ENCODE measurements at places on chromosomes 4 and X. TPM values are rescaled to one million over a fixed set of nuclear protein-coding genes. Genes with fewer than 3 reads are reported as not detected.

HDAC6 gene
- 14.7 TPM for total RNA-seq

CSAG2 gene
- total RNA-seq: not detected

PRKG2 gene
- total RNA-seq: 2.0 TPM

PLK4 gene
- total RNA-seq: 15.1 TPM

ZNF518B gene
- total RNA-seq: 56.8 TPM

DCAF8L2 gene
- total RNA-seq: not detected

TCEAL6 gene
- total RNA-seq: not detected

ANOS1 gene
- under 0.01 TPM for total RNA-seq

GRCh38 chr4:52588097-52588496, 71.0 kb downstream of the USP46 start:
- peak; percentile 13 for DNase-seq

DNA sequence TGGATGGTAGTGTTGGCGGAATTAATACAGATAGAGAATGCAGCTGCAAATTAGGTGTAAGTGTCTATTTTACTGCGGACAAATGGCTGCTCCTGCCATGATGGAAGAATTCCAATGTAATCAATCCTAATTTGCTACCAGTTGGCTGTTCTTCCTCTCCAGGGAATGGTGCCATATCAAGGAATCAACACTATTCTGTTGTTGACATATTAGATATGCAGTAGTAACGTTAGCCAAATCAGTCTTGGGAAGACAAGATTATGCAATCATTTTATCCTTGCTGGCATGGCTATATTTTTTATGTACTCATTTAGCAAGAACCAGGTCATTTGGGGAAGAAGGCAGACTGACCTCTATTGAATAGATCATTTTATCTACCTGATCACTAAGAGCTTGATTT, 271.2 kb upstream of the AGA start:
- DNase-seq: no peak

DNA sequence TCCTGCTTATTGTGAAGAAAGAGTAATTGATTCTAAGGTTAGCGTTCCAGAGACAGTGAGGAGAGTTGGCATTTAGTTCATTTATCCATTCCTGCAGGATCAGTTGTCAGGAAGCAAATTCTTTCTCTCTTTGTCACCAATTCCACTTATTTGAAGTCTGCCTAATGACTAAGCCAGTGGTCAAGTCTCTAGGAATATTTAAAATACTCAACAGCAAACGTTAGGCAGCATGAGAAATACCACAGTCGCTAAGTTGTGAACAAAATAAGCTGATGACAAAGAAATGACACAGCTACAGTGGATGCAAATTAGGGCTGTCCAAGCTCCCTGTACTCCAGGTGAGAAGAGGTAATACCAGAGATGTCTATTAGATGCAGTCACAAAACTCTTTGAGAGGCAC, 6.6 kb upstream of the MAGEB17 start:
- DNase-seq: peak; percentile 88

- peak; percentile 2 for DNase-seq
These were observed 4.8 kb downstream of the FRMPD3 start for GRCh38 chrX:107454302-107454701.

DNA sequence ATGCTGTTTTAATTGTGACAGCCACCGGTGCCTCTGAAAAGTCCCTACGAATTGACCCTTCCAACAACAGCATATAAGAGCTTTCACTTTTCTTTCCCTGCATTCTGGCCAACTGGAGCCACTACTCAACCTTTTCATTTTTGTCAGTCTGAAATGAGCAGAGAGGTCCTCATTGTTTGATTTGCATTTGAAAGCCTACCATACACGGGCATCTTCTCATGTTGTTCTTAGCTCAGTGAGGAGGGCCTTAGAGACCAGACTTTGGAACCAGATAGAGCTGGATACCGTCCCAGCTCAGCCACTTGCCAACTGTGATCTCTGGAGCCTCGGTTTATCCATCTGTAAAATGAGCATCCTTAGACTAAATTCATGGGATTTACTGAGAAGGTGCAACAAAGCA, 16.9 kb upstream of the TMSB4X start:
- DNase-seq: no peak

DNA sequence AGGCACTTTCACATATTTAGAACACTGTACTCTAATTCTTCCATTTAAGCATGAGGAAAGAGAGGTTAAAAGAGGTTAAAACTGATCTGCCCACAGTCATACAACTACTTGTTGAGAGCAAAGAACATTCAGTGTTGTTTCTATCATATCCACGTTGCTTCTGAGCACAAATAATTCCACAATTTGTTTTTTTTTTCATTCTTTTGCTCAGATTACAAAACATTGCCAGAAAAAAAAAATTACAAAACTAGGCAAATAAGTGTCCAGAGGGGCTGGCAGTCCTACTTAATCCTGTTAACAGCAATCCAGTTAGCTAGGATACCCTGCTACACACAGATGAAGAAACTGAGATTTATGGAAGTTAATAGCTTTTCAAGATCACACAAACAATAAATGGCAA, 6.3 kb upstream of the USP53 start:
- no peak for DNase-seq

DNA sequence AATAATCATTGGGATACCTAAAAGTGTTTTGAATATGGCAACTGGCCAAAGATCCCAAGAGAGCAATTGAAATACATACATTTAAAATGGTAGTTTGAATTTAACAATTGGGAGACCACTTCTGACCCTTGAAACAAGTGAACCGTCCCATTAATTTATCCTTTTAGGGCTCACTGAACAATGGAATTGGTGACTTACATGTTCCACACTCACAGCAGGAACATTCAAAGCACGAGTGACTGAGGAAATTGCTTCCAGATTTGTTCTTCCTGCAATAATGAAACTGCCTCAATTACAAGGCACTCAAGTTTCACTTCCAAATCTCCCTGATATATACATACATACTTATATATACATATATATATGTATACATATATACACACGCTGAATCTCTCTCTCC, 20.6 kb downstream of the SLC39A8 start:
- DNase-seq: no peak

DNA sequence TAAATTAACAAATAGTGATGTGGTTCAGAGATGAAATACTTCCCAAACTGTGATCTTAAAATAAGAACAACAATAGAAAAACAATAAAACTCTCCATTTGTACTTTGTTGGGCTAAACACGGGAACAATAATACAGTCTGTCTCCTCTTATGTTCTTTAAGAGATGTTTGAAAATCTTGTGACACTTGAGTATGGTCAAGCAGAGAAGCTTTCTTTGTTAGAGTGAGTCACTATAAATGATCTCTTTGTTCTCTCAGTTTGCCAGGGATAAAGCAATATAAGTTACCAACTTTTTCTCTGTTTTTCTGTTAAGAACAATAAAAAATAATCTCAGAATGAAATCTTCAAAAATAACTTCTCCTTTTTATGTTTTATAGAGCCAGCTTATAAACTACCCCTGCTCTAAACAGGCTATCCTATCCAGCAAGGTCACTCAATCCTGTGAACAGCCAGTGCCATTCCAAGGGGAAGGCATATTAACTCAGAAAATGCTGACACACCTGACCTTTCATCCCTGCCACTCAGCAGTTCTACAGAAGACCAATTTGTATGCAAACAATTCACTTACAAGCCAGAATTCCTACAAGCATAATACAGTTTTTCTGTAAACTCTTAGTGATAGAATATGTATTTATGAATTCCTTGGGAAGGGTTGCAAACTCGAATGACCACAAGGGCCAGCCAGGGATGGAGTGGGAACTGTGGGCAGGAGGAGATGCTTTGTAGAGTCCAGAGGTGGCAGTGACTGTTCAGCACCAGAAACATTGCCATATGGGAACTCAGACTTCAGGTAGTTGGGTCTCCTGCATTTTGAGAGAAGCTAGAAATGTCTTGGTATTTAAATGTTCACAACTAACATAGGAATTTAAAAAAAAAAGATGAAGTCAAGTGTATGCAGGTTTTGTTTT, 52.2 kb downstream of the AFM start:
- DNase-seq: no peak

- DNase-seq: peak; percentile 50
These were observed 91.9 kb downstream of the TSPAN5 start for GRCh38 chr4:98566361-98567008.

DNA sequence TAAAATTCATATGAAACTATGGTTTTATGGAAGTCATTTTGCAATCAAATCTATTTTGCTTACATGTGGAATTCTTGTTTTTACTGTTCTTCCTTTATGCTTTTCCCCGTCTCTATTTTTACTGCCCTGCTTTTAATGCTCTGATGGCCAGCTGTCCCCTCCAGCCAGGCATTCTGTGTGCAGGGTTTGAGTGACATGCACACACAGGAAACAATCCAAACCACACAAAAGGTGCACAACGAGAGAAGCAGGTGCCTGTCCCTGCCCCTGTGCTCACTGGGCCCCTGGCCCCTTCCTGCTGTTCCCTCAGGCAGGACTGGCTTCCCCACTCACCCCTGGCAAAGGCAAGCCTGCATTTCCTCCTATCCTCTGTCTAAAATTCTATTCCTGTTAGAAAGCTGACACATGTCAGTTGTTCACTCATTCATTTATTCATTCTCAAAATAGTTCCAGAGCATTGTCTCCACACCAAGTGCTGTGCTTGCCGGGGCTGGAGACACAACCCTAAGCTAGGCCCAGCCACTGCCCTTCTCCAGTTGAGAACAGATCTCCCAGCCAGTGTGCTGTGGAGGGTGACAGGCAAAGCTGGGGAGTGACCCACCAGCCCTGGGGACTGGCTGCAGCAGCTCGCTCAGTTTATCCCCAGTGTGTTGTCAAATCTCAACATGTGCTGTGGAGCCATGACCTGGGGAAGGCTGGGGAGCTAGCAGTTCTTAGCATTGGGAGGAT, 346.3 kb downstream of the FBXW7 start:
- DNase-seq: no peak

- no peak for DNase-seq
These were observed 8.0 kb downstream of the ARHGEF38 start for GRCh38 chr4:105560421-105560848.

DNA sequence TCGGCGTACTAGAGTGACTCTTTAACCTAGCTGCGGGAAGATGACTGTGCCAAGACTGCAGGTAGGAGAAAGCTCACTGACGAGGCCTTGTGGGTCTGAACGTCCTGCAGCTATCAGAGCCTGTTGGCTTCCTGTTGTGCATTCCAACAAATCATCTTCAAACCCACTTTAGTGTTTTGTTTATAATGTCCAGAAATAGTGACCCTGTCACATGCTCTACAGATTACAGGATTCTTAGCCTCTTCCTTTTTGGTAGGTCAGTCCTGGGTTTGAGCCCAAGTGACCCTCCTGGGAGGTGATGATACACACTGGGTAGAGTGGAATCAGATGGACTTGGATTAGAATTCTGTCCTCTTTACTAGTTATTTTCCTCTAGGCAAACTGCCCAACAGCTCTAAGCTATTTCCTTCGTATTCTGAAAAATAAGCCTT, 33.2 kb downstream of the HTT start:
- DNase-seq: no peak

GRCh38 chrX:88425739-88426138, 321.3 kb upstream of the CPXCR1 start:
- DNase-seq: no peak

DNA sequence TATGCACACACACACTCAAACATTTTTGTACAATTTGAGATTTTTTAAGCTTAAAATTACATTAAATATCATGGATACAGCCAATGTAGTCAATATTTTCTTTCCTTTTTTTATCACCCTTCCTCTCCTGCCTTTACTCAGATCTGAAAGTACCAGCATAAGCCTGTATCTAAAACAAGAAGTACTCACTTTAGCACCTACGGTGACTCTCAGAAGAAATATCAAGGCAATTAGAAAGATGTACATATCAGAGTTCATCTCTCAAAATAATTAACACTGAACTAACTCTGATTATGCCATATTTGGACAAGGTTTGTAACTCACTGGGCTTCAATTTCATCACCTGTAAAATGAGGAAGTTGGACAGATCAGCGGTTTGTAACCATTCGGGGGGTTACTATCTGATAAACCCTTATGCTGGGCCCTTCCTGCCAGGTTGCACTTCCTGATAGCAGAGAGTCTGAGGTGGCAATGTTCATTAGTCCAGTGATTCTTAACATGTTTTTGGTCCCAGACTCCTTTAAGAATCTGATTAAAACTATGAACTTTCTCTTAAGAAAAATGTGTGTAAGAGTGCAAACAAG, 5.7 kb upstream of the GPR174 start:
- DNase-seq: no peak

DNA sequence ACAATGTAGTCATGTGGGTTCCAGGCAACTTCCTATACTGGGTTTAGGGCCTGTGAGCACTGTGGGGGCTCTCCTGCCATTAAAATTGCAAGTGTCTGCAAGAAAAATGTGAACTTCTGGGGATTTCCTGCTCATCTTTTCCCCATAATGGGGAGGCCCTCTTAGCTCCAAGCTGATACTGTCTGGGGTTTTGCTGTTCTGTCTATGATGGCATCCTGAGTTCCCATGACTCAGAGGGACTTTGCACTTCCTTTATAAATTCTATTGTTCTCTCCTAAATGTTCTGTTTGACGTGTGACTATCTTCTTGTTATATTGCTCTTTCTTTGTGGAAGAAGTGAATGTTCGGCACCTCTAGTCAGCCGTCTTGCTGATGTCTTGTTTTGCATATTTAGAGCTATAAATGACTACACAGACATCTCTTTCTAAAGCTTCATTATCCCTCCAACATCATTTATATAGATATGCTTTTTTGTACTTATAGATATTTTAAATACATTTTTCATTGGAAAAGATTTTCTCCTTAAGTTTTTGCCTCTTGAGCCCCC, 465.8 kb downstream of the NAF1 start:
- DNase-seq: no peak

GRCh38 chr4:87974856-87975462, 555 bp upstream of the SPP1 start:
- peak; percentile 4 for DNase-seq

All from IMR-90 (cell line).